ENCODE measurements at places on chromosomes 3 and 15. TPM values are rescaled to one million over a fixed set of nuclear protein-coding genes. Genes with fewer than 3 reads are reported as not detected.

GRCh38 chr15:33788906-33789540 lies 179.3 kb upstream of the CHRM5 start:
- DNase-seq: peak; percentile 77

The SYNPR gene
- under 0.01 TPM for total RNA-seq

- peak; percentile 35 for DNase-seq
Measured at GRCh38 chr3:42014458-42014920, 52.6 kb upstream of the ULK4 start.

The DGKG gene
- total RNA-seq: 6.2 TPM

The EDC3 gene
- total RNA-seq: 19.4 TPM

The GNB4 gene
- 45.0 TPM for total RNA-seq

GRCh38 chr3:149516920-149517319 lies 42.4 kb downstream of the TM4SF4 start:
- no peak for DNase-seq

The SCN11A gene
- under 0.01 TPM for total RNA-seq
